Activated CD4-positive, alpha-beta T cell treated with anti-CD3 and anti-CD28 coated beads for 36 hours (primary cell): ENCODE measurements at places on chromosomes 4 and X. TPM values are rescaled to one million over a fixed set of nuclear protein-coding genes. Genes with fewer than 3 reads are reported as not detected.

DNA sequence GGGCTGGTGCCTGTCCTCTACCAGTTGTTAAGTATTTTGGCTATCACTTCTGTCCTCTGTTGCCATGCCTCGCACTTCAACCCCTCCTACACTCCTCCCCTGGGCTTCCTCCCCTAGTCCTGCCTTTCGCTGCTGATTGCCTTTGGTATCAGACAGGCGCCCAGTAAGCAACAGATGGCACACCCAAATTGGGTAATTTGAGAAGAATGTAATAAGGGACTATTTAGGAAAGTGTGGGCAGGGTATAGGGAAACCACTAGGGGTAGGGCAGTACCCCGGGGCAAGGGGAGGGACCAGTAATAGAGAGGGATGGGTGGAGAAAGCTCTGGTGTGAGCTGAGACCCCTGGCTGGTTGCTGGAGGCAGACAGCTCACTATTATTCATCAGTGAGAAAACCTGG, 172.7 kb upstream of the USP9X start:
- no peak overlapping the region for H3K27ac ChIP-seq
- H3K4me1 ChIP-seq = no peaks in the 10 kb centered on the region
- H3K36me3 ChIP-seq = no peaks in the 10 kb centered on the region
- DNase-seq = no peak
- H3K4me3 ChIP-seq = no peak overlapping the region
- H3K27me3 ChIP-seq = no peaks in the 10 kb centered on the region

The PHEX gene
- total RNA-seq = 3.0 TPM

- H3K4me1 ChIP-seq = no peaks in the 10 kb centered on the region
- H3K27ac ChIP-seq = no peak overlapping the region
- DNase-seq = no peak
- no peaks in the 10 kb centered on the region for H3K27me3 ChIP-seq
- H3K36me3 ChIP-seq = no peaks in the 10 kb centered on the region
- no peak overlapping the region for H3K4me3 ChIP-seq
These were observed 51.2 kb upstream of the HCCS start for GRCh38 chrX:11059933-11060332.

DNA sequence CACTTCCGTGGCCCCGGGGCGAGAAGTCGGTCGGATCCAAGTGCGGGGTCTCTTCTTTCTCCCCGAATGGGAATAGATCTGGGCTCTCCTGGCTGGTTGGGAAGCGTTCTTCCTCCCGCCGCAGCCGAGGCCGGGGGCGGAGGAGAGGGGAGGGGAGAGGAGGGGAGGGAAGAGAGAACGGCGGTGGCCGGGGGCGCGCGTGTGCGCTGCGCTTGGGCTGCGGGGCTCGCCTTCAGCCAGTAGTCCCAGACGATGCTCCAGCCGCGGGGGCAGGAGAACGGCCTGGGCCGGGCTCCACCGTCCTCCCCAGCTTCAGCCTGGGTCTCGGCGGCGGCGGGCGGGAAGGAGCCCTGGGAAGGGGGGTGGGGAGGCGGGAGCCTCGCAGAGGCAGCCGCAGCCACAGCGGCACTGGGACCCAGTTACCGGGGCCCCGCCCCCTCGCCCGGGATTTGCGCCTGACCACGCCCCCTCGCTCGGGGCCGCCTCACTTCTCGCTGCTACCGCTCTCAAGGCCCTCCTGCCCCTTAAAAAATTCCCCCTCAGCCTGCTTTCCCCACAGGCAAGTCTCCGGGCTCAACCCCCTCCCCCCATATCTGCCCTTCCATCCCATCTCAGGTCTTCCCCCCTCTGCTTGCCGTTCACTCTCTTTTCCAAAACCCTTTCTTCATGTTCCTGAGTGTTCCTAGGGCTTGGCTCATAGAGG, at the start of gene FGD1:
FGD1 (minus strand) TSS at position 421 of the 703 bp plus-strand sequence. CDS start 802 bp downstream, outside the sequence.
- peaks cover 7% of the 10 kb centered on the region for H3K4me1 ChIP-seq
- peak; percentile 65 for DNase-seq
- H3K27me3 ChIP-seq = peaks cover 24% of the 10 kb centered on the region
- H3K4me3 ChIP-seq = peak within 1 kb of the TSS; percentile 53
- H3K36me3 ChIP-seq = no peaks in the 10 kb centered on the region
- no peak within 1 kb of the TSS for H3K27ac ChIP-seq

GRCh38 chrX:122667667-122668066, 516.4 kb upstream of the GRIA3 start:
- no peaks in the 10 kb centered on the region for H3K36me3 ChIP-seq
- H3K27me3 ChIP-seq = no peaks in the 10 kb centered on the region
- no peaks in the 10 kb centered on the region for H3K4me1 ChIP-seq
- H3K4me3 ChIP-seq = no peak overlapping the region
- H3K27ac ChIP-seq = no peak overlapping the region

GRCh38 chrX:10070714-10071436, 85.9 kb upstream of the CLCN4 start:
- H3K27me3 ChIP-seq = no peaks in the 10 kb centered on the region
- H3K4me1 ChIP-seq = peaks cover 7% of the 10 kb centered on the region
- DNase-seq = no peak
- H3K36me3 ChIP-seq = peaks cover 14% of the 10 kb centered on the region

- H3K4me1 ChIP-seq = no peaks in the 10 kb centered on the region
- no peak overlapping the region for H3K27ac ChIP-seq
- H3K4me3 ChIP-seq = no peak overlapping the region
- no peaks in the 10 kb centered on the region for H3K36me3 ChIP-seq
- no peaks in the 10 kb centered on the region for H3K27me3 ChIP-seq
These were observed 111.1 kb downstream of the APOOL start for GRCh38 chrX:85114776-85115175.

DNA sequence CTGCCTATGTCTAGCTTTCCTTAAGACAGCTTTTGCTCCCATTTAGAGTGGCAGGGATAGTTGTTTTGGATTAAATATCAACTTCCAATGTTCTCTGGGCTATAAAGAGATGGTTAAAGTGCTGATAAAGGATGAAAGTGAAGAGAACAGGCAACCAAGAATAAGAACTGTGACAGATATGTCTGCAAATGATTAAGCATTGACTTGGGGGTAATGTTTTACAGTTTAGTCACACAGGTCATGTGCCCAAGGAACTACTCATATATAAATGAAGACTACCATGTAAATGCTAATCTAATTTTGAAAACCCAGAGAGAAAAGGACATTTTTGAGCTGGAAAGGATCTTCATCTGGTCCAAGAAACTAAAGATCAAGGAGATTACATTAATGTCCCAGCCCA, 42.1 kb downstream of the RBMX2 start:
- no peaks in the 10 kb centered on the region for H3K27me3 ChIP-seq
- no peaks in the 10 kb centered on the region for H3K4me1 ChIP-seq
- DNase-seq = no peak
- no peaks in the 10 kb centered on the region for H3K36me3 ChIP-seq

DNA sequence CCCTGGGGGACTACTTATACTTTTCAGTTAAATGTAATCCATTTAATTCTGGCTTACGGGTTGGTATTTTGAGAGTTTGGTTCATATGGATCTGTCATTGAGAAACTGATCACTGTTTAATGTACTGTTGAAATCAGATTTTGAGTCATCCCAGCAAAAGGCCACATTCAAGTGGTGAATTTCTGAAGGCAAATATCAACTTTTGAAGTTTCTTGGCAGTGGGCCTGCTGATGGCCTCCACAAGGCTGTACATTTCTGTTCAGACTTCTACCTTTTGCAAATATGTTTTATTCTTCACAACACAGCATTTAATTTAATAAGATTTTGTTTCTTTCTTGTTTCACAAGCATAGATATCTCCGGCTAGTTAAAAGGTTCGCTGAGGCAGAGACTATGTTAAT, 138.7 kb downstream of the PDGFC start:
- H3K36me3 ChIP-seq = no peaks in the 10 kb centered on the region
- DNase-seq = no peak
- no peaks in the 10 kb centered on the region for H3K4me1 ChIP-seq
- H3K27me3 ChIP-seq = no peaks in the 10 kb centered on the region
- H3K4me3 ChIP-seq = no peak overlapping the region

DNA sequence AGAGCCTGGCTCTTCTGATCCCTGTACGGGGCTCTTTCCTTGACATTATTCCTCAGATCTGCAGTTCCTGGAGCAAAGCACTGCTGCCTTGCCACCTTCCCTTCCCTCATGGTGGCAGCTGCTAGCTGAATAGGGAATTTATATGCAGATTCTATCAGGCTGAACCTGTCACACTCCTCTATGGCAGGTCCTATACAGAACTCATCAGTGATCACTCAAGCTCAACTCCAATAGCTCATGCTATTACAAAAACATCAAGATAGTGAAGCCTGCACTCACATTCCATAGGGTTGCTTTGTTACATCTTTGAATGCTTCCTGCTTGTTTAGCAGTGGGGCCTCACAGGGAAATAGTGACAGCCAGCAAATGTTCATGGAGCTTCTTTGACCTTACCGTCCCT, 71.7 kb downstream of the SLC2A9 start:
- H3K4me3 ChIP-seq = no peak overlapping the region
- H3K36me3 ChIP-seq = no peaks in the 10 kb centered on the region
- no peaks in the 10 kb centered on the region for H3K4me1 ChIP-seq
- H3K27ac ChIP-seq = no peak overlapping the region
- no peaks in the 10 kb centered on the region for H3K27me3 ChIP-seq
- DNase-seq = no peak

DNA sequence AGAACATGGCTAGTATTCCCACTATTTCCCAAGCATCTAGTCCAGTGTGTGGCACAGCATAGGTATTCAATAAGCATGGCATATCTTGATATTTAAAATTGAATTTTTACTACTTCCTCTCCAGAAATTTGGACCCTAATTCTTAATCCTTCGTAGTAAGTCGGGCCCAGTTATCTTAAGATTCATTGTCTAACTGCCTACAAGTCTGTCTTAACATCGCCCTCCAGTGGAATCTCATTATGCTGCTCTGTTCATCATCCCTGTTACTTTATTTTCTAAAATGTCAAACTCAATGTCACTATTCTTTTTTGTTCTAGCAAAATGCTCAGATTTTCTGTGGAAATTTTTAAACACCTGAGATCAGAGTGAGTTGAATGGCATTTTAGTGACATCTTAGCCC, 606.2 kb downstream of the KLHL13 start:
- H3K4me1 ChIP-seq = no peaks in the 10 kb centered on the region
- H3K27me3 ChIP-seq = no peaks in the 10 kb centered on the region
- H3K27ac ChIP-seq = no peak overlapping the region
- no peak overlapping the region for H3K4me3 ChIP-seq
- DNase-seq = no peak
